ENCODE measurements at places on chromosomes 6 and 20. TPM values are rescaled to one million over a fixed set of nuclear protein-coding genes. Genes with fewer than 3 reads are reported as not detected.

DNA sequence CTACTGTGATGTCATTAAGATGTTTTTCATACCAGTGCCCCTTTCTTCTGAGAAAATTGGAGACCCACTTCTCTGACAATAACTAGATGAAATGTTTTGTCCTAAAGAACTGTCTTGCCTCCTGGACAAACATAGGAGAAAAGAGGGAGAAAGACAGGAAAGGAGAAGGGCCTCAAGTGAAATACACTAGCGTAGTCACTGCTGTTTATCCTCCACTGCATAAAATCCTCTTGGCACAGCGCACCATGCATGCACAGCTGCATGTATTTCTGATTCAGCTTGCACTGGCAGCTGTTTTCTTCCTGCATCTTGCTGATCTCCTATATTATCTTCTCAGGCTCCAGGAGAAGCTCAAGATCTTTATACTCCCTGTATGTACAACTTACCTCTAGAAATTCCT, 158.0 kb upstream of the BMP5 start:
- no peaks in the 10 kb centered on the region for H3K27me3 ChIP-seq
- no peaks in the 10 kb centered on the region for H3K36me3 ChIP-seq
- no peaks in the 10 kb centered on the region for H3K4me1 ChIP-seq
- no peak for DNase-seq
- H3K4me3 ChIP-seq = no peak overlapping the region

DNA sequence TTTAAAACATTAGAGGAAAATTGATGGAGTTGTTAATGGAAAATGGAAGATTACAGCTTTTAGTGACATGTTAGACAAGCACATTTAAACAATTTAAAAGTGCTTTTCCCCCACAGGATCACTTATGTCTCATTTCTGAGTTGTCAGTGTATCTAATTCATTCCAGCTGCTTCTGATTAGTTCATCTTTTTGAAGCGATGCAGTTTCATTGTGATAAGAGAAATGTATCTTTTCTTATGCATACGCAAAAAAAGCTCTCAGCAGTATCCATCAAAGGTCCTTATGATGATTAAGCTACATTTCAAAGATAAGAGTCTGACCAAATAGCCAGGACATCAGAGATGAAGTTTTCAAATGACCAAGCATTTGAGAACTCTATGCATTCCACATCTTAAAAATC, 572.6 kb upstream of the SYNCRIP start:
- no peaks in the 10 kb centered on the region for H3K27me3 ChIP-seq
- no peaks in the 10 kb centered on the region for H3K4me1 ChIP-seq
- H3K36me3 ChIP-seq = no peaks in the 10 kb centered on the region
- H3K27ac ChIP-seq = no peak overlapping the region
- H3K4me3 ChIP-seq = no peak overlapping the region

DNA sequence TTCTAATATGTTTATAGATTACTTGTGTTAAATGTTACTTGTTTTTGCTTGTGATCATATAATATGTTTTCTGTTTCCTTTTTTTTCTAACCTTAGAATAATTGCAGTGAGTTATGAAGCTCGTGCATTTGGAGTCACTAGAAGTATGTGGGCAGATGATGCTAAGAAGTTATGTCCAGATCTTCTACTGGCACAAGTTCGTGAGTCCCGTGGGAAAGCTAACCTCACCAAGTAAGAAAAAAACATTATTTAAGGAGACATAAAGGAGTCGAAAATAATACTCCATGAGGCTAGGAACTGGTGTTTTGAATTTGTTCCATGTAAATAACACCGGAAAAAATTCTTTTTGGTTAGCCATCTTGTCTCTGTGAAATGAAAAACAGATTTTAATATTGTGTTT, 6.9 kb downstream of the POLH start:
- H3K27ac ChIP-seq = no peak overlapping the region
- H3K4me1 ChIP-seq = peaks cover 3% of the 10 kb centered on the region
- H3K27me3 ChIP-seq = no peaks in the 10 kb centered on the region
- DNase-seq = no peak

Gene SH3BGRL2
- 64.3 TPM for total RNA-seq

DNA sequence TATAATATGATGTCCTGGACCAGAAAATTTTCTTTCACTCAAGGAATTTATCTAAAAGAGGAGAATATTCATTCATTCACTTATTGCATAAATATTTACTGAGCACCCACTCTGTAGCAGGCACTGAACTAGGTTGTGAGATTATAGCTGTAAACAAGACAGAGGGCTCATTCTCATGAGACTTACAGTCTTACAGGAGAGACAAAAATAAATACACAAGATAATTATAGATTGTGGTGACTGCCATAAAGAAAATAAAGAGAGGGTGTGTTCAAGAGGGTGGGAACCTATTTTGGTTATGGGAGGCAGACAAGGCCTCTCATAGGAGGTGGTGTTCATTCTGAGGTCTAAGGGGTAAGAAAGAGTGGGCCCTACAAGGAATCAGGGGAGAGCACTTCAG, 109.9 kb upstream of the SUPT3H start:
- H3K4me3 ChIP-seq = no peak overlapping the region
- DNase-seq = no peak
- no peaks in the 10 kb centered on the region for H3K4me1 ChIP-seq
